Effector CD4-positive, alpha-beta T cell (primary cell): ENCODE measurements at places on chromosomes 5 and 9.
A peak's percentile ranks its signal among the peaks of the same experiment; 100 is the strongest.

DNA sequence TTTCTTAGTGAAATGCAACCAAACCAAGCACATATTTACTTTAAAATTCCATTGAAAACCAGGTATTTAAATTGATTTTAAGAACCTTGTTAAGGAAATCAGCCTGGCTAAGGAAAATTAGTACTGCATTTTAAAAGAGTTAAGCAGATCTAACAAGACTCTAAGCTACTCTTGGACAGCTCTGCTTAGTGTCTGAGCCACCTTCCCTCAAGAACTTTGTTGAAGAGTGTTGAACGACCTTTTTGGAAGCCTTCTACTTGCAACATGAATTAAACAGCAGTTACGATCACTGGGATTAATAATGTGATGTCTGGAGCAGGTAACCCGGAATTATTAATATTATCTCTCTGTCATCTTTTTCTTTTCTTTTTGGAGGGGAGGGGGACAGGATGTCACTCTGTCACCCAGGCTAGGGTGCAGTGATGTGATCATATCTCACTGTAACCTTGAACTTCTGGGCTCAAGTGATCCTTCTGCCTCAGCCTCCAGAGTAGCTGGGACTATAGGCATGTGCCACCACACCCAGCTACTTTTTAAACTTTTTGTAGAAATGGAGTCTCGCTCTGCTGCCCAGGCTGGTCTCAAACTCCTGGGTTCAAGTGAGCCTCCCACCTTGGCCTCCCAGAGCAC is 74.7 kb downstream of the ANKRD55 start:
- DNase-seq, result no peak

DNA sequence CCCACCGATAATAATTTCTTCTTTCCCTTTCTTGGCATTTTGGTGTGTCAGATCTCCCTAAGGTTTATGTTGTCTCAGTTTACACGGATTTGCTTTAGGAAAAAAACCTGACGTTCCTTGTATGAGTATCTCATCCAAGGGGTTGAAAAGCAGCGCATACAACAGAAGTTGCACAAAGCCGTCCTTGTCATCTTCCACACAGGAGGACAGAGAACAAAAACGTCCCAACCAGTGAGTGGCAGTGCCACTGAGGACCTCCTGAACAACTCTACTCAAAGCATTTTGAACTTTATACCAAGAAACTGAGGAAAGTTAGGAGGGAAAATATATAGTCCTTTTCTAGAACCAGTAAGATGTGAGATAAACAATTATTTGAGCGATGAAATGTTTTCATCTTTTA is 547.0 kb downstream of the PDE4D start:
- no peak for DNase-seq

DNA sequence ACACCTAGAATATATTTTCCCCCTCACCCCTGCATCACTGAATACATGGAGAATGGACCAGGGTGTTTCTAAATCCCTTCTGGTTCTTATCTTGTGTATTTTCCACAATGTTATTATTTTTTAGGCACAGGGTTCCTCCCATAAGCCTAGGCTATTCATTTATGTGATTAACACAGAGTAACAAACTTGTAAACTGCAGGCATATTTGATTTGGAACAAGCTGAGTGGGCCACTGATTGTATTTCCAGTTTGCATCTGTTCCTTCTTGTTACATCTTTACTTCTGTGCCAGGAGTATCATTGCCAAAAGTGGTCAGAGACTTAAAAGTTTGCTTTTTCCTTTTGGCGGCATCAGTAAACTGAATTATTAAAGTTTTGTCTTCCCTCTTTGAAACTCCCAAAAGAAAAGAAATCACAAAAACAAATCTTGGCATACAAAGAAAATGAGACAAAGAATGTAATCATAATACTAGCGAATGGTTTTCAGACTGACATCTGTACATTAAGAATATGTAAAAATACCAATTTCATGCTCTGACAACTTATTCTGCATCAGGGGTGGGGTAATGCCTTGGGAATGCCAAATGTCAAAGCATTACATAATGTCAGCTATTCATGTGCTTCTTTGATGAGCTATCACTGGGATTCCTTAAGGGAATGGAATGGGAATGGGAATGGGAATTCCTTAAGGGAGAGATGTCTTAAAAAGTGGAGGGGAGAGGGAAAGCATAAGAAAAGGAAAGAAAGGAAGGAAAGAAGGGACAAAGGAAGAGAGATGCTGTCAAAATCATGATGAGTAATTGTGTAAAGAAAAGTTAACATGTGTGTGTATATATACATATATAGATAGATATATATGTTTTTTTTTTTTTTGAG is 22.2 kb upstream of the PAX5 start:
- DNase-seq, result no peak

- no peak for DNase-seq
Measured at GRCh38 chr5:133453084-133453780, 159.1 kb downstream of the FSTL4 start.

DNA sequence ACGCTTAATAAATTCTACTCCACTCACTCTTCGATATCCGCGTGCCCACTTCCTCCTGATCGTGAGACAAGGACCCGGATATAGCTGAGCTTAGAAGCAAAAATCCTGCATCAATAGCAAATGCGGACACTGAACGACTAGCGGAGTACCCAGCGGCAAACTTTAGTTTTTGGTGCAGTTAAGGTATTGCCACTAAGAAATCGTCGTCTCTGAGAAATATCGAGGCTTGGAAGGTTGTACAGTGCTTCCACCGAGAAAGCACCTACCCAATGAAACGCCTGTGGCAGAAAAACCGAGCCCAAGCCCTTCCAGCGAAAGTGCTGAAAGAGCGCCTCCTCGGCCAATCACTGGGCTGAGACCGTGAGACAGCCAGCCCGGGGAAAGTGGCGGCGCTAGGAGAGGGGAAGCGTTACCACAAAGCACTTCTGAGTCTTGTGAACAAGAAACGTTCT is 32.2 kb downstream of the ANXA2R start:
- DNase-seq, result peak; percentile 76

DNA sequence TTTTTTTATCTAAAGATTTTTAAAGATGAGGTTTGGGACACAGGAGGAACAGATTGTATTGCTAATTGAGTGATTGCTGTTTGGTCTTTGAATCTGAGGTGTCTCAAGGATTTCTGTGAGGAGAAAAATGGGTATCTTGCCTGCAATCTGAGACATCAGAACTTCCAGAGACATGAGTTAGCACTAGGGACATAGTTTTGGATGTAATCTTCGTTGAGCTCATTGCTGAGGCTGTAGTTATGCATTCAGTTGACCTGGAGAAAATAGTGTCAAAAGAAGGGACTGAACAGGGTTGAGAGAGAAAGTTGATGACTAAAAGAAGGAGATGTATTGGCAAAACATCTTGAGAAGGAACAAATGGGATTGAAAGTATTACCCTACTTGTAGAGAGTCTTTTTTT is 24.6 kb downstream of the C9orf85 start:
- DNase-seq, result no peak

- no peak for DNase-seq
Measured at GRCh38 chr5:80554646-80555045, 15.4 kb downstream of the ANKRD34B start.
